Activated CD4-positive, CD25-positive, alpha-beta regulatory T cell treated with anti-CD3 and anti-CD28 coated beads, Interleukin-2, amount 50 U/mL, for 24 hours (primary cell): ENCODE measurements at places on chromosomes 2 and 18.
A peak's percentile ranks its signal among the peaks of the same experiment; 100 is the strongest.

GRCh38 chr2:238629064-238629463 is 202.3 kb downstream of the ASB1 start:
- no peak for ATAC-seq

- ATAC-seq, result no peak
These were observed 310.2 kb upstream of the GALNT5 start for GRCh38 chr2:156947261-156947660.

- no peak for ATAC-seq
These were observed 1357.8 kb upstream of the CRIM1 start for GRCh38 chr2:34997779-34998178.

DNA sequence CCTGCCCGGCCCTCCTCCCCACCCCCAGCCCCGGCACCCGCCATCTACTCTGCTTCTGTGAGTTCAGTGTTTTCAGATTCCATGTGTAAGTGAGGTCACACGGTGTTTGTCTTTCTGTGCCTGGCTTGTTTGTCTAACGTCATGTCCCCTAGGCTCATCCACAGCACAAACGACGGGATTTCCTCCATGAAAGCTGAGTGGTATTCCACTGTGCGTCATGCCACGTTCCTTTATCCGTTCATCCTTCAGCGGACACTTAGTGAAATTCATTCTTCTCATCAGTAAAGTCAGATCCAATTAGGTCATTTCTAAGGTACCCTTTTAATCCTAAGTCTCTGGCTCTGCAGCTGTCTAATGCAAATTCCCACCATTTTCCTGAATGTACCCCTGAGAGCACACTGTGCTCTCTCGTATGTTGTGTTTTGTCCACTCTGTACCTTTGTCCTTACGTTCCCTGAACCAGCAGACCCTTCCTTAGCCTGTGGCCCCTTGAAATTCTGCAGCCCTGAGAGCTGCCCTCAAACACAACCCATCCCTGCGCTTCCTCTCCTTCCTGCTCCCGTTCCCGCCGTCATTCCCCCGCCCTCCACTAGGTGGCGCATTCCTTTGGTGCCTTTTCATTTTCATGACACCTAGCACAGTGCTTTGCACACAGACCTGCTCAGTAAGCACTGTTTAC is 44.1 kb downstream of the TRAPPC12 start:
- ATAC-seq, result peak; percentile 56

- no peak for ATAC-seq
These were observed 107.3 kb downstream of the CPS1 start for GRCh38 chr2:210663631-210664089.

- no peak for ATAC-seq
These were observed 51.0 kb downstream of the PAX8 start for GRCh38 chr2:113227698-113228097.

- ATAC-seq, result peak; percentile 17
These were observed 25.7 kb downstream of the NPPC start for GRCh38 chr2:231900486-231900942.

GRCh38 chr2:187408926-187409325 is 39.1 kb downstream of the CALCRL start:
- ATAC-seq, result no peak
